ENCODE measurements at places on chromosomes 4 and X. TPM values are rescaled to one million over a fixed set of nuclear protein-coding genes. Genes with fewer than 3 reads are reported as not detected.

Gene DMRTC1B
- 0.92 TPM for polyA plus RNA-seq

Gene POU4F2
- polyA plus RNA-seq, result not detected

Gene MXRA5
- polyA plus RNA-seq, result not detected

Gene ENOX2
- 19.2 TPM for polyA plus RNA-seq

Gene GPRASP2
- polyA plus RNA-seq, result 1.0 TPM

Gene N4BP2
- 10.3 TPM for polyA plus RNA-seq

Gene COL25A1
- polyA plus RNA-seq, result not detected

Gene ATP8A1
- polyA plus RNA-seq, result 13.8 TPM

Gene BTC
- polyA plus RNA-seq, result not detected

Gene BEX1
- polyA plus RNA-seq, result 0.28 TPM

Gene RAI2
- 0.32 TPM for polyA plus RNA-seq

Gene SPANXD
- polyA plus RNA-seq, result not detected

Gene VCX2
- not detected for polyA plus RNA-seq

Gene SERPINA7
- not detected for polyA plus RNA-seq

Gene SYN1
- polyA plus RNA-seq, result 0.94 TPM

Data from CD8-positive, alpha-beta memory T cell (primary cell).